ENCODE measurements at places on chromosomes 6 and 20. TPM values are rescaled to one million over a fixed set of nuclear protein-coding genes. Genes with fewer than 3 reads are reported as not detected.
A peak's percentile ranks its signal among the peaks of the same experiment; 100 is the strongest.

DNA sequence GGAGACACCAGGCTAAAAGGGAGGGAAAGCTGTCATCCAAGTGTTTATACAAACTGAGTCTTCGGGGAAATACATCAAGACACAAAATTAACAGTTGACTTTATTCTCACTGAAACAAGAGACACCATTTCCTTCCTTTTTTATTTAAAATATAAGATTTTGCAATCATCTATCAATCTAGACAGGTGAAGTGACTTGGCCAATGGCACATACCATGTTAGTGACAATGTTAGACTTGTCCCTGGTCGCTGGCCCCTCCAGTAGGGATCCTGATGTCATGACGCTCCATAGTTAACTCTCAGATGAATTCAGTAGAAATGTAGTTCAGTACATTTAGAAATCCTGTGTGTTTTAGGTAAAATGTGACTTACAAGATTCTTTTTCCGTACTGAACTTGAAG lies 2.9 kb downstream of the SASH1 start:
- DNase-seq: no peak

DNA sequence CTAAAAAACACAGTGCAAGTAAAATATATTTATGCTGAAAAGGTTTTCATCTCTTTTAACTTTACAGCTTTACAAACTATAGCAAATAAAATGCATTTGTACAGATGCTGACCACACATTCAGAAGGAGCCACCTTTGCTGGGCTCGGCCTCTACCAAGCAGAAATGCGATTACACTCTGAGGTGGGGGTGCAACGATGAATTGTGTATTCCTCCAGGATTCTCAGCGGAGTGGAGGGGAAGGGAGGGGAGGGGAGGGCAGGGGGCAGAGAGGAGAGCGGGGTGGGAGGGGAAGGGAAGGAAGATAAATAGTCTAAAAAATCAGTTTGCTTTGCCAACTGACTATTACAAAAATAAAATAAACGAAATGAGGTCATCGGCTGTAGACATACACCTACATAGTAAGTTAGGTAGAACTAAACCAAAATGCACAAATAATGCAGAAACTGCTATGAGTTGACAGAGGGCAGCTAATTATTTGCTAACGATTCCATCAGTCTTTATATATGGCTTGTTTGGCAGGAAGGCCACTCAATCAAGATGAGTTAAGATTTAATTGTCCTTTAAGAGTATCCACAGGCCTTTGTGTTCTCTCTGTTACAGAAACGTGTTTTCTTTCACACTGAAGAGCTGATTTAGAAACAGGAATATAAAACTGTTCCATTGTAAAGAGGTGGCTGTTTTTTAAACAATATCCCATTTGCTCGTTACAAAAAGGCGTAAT lies 90.1 kb downstream of the TAF4 start:
- DNase-seq: no peak

DNA sequence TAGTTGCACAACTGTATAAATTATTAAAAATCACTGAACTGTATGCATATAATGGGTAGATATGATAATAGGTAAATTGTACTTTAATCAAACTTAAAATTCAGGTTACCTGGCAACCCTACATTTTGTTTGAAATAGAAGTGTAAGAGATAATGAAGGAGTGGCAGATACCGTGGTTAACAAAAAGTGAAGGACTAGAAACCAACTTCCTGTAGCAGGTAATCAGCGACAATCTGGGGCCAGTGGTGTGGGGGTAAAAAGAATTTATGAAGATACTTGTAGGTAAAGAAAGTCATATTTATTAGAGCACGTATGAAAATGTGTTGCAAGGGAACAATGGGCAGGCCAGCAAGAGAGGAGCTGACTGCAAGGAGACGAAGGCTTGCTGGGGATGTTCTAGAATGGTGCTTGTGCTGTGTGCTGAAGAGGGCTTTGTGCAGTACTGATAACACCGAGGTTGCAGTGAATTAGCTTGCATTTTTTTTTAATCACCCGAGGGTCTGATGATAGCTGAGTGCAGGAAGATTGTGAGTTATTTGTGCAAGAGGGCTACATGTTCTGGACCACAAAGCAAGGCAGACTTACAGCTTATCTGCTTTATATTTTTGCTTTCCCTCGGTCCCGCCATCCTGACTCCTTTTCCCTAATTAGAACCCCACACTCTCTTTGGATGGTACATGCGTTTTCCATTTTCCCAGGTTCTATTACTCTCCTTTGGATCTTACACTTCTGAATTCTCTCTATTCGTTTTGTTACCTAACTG lies 4.6 kb upstream of the ENPP1 start:
- DNase-seq: no peak

DNA sequence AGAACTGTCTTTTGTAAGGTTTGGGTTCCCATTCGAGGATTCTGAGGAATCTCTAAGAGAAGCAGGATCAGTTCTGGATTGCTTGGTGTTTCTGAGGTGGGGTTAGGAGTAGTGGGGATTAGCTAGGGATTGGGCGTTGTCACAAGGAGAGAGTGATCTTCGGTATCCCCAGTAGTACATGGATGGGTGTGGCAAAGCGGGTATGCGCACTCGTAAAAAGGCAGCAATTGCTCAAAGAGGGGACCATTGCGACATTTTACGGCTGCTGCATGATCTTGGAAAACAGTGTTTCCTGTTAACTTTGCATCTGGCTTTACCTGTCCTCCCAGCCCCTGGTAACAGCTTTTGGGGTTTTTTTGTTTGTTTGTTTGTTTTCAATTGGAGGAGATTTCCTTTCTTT lies 9.7 kb upstream of the ZSCAN9 start:
- no peak for DNase-seq

Gene ZBTB12
- total RNA-seq: 1.9 TPM

GRCh38 chr6:14841901-14842421 lies 403.9 kb upstream of the JARID2 start:
- DNase-seq: no peak

Gene MEI4
- total RNA-seq: not detected

- no peak for DNase-seq
These were observed 23.9 kb upstream of the CD164 start for GRCh38 chr6:109406196-109406595.

Gene PDE10A
- total RNA-seq: 75.3 TPM

- no peak for DNase-seq
These were observed 609 bp downstream of the OGFRL1 start for GRCh38 chr6:71289039-71289801.

Gene RIPPLY2
- not detected for total RNA-seq

Gene AVP
- total RNA-seq: not detected

GRCh38 chr6:3438190-3439167 lies 18.4 kb downstream of the SLC22A23 start:
- DNase-seq: no peak

- no peak for DNase-seq
These were observed 65.9 kb downstream of the VEGFA start for GRCh38 chr6:43835872-43836419.

- DNase-seq: no peak
These were observed 54.8 kb upstream of the BMP6 start for GRCh38 chr6:7671076-7671475.

DNA sequence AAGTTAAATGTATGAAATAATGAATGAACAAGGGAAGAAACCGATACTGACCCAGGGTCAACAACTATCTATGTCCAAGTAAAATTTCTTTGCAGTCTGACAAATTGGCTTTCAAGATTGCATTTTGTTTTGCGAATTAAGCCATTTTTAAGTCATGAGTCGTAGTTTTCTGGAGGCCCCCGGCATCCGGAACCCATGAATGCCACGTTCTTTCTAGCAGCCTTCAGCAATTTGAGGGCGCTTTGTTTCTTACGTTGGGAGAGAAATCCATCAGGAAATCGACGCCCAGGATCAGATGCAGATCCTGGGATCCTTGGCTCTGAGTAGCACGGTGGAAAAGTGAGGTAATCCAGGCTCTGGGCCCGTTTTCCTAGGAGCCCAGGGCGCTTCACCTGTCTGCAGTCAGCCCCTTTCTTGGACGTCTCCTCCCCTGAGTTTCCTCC lies 309 bp upstream of the ABRACL start:
- no peak for DNase-seq

- DNase-seq: peak; percentile 51
These were observed 7.5 kb upstream of the GGTLC1 start for GRCh38 chr20:23995905-23996666.

Gene APOBEC2
- not detected for total RNA-seq

Gene LY6G6F
- not detected for total RNA-seq

Gene NUDT3
- total RNA-seq: 28.0 TPM

DNA sequence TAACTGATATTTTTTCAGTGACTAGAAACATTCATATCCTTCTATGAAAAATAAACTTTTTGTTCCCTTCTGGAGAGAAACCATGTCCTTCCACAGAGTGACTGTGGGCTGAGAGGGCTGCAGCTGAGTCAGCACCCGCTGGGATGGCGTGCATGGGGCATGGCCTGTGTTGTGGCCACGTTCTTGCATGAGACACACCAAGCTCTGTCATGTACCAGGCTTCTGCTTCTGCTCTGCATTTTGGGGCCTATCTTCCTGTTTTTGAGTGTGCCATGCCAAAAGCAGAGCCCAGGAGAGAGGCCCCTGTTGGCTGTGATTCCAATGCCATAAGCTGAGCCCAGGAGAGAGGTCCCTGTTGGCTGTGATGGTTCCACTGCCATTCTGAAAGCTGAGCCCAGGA lies 10.8 kb downstream of the APMAP start:
- no peak for DNase-seq

- no peak for DNase-seq
These were observed 31.1 kb downstream of the ARID1B start for GRCh38 chr6:156808287-156808686.

DNA sequence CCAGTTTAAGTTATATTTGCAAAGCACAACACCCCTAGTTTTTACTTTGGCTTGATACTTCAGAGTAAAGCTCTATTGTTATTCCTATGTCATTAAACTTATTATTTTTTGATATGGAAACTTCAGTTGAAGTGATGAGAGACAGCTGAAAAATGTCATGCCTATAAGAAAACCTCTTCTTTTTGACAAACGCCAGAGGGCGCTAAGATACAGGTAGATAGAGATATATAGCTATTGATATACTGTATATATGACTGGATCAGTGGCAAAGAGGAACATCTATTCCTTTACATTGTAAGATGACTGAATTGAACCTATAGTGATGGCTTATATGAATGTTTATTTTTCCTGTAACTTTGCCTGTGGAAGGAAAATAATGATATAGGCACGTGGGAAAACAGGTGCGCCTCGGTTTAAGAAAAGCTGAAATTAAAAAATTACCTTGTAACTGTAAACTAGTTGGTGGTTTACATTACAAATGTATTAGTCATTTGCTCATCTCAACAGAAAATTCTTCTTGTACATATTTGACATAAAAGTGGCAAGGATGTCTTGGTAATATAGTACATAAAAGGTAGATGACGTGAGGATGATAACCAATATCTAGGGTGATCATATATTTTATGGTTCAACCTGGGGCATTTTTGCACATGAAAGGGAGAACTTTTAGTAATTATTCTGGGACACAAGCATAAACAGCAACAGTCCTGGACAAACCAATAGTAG lies 74.1 kb downstream of the LAMA4 start:
- DNase-seq: no peak

Gene PTGIS
- 77.7 TPM for total RNA-seq

- no peak for DNase-seq
These were observed 19.9 kb downstream of the TPD52L1 start for GRCh38 chr6:125173341-125174095.

DNA sequence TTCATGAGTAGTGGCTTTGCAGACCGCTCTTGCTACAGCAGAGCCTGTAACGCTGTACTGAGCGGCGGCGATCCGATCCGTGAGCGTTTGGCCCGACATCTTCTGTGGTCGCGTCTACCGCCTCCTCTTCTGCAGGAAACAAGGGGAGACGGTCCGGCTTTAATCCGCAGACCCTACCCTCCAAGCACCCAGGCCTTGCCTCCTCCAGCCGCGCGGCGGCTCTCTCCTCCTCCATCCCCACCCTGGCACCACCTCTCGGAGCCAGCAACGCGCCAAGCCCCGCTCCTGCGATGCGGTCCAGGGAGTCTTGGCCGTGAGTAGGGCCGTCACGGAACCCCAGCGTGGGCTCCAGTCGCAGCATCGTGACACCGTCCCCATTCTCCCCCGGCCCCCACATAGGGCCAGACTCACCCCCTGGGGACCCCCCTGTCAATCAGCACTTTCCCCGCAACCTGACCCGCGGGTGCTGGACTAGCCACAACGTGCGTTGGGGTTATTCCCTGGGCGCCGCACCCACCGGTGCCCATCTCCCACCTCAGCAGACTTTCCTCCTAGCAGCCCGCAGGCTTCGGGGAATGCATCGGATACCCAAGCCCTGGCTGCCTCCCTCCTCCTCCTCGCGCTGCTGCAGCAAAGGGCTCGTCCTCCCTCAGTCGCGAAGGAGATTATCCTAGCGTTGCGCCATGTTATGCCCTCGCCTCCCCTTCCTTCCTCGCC lies 914 bp downstream of the SNAP91 start:
- DNase-seq: no peak

DNA sequence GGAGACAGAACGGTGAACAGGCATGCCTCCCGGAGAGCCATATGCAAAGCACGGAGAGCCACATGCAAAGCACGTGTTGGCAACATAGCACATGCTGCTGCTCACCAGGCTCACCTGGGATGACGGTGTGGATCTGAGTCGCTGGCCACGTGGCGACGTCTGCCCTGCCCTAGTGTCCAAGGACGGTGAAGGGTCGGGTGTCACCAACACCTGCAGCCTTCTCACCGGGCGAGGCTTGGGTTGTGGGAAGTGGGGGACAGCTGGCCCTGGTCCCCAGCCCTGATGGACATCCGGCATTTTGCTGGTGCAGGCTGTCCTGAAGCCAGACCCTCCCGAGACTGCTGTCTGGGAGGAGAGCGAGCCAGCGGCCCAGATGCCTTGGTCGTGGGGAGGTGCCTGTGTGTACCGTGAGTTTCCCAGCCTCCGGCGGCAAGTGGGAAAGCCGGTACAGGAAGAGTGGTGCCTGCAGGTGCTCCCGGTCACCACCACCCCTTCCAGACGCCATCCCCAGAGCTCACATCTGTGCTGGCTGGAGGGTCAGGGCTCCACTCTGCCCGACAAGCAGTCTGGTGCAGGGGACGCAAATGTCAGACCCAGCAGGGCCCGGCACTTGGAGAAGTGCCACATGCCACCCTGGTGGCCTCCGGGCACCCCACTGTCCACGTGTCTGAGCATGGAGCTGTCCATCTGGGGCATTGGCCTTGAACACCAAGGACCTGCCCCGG lies 5.9 kb upstream of the ADRM1 start:
- no peak for DNase-seq

- DNase-seq: no peak
These were observed 432 bp downstream of the HSPA1L start for GRCh38 chr6:31814677-31815024.

Gene PPDPF
- 108 TPM for total RNA-seq

Gene TFAP2C
- 11.6 TPM for total RNA-seq

All from omental fat pad (tissue), 4 donors.